Calu3 (cell line): ENCODE measurements at places on chromosomes 1 and 21. TPM values are rescaled to one million over a fixed set of nuclear protein-coding genes. Genes with fewer than 3 reads are reported as not detected.

- DNase-seq: no peak
These were observed 14.6 kb downstream of the CEP350 start for GRCh38 chr1:179968994-179969919.

- DNase-seq: no peak
These were observed 22.8 kb downstream of the PARS2 start for GRCh38 chr1:54741531-54741930.

DNA sequence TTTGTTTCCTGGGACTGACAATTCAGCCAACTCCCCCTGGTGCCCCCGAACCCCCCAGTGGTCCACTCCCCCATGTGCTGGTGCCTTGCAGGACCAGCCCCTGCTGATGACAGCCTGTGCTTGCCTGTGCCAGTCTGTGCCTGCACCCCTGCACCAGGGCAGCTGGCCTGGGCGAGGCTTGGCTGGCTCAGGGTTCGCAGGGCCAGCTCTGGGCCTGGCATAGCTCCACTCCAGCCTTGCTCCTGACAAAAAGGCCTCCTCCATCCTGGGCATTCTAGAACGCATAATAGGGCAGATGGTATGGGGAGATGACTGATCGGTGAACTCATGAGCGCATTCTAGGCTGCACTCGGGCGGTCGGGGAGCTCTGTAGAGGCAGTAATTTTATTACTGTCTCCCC lies 5.4 kb downstream of the CNTN2 start:
- no peak for DNase-seq

DNA sequence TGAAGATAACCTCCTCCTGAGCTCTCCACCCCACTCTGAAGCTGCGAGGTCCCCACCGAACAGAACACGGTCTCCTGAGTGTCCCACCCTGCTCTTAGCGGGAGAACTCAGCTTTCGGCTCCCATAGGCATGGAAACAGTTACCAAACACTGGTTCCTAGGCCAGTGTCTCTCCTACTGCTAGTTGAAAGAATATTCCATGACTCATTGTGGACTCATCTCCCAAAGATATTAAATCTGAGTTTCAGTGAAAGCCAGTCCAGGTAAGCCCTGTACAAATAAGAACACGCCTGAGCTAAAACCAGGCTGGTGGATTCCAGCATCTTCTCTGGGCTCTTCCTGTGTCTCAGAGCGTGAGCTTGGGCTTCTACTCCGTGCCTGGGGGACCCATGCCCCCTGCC lies 107.5 kb upstream of the CLDN14 start:
- no peak for DNase-seq

- no peak for DNase-seq
These were observed 1.0 kb downstream of the TMEM201 start for GRCh38 chr1:9589719-9590157.

- no peak for DNase-seq
These were observed 169.9 kb upstream of the CSF3R start for GRCh38 chr1:36652586-36652985.

DNA sequence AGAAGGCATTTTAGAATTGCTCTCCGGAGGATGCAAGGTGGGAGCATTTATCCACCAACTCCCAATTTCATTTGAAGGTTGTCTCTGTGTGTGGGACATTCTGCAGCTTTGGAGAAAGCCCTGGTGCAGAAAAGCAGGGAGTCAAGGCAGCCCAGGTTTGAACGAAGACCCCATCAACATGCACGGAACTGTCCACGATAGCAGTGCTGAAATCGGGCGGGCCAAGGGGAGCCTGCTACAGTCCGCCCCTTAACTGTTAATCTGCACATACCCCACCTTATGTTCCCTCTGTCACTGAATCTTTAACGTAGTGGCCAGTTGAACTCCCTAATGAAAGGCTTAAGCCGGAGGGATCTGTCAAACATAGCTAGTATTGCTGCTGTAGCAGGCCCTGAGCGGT lies 68.8 kb upstream of the C1orf174 start:
- no peak for DNase-seq

GRCh38 chr21:42614396-42614795 lies 39.0 kb upstream of the PDE9A start:
- DNase-seq: no peak

- no peak for DNase-seq
These were observed 36.0 kb downstream of the C1orf94 start for GRCh38 chr1:34212673-34213072.

GRCh38 chr1:20334103-20334502 lies 43.4 kb downstream of the VWA5B1 start:
- DNase-seq: no peak

GRCh38 chr1:178502856-178503255 lies 6.1 kb upstream of the CLEC20A start:
- no peak for DNase-seq

DNA sequence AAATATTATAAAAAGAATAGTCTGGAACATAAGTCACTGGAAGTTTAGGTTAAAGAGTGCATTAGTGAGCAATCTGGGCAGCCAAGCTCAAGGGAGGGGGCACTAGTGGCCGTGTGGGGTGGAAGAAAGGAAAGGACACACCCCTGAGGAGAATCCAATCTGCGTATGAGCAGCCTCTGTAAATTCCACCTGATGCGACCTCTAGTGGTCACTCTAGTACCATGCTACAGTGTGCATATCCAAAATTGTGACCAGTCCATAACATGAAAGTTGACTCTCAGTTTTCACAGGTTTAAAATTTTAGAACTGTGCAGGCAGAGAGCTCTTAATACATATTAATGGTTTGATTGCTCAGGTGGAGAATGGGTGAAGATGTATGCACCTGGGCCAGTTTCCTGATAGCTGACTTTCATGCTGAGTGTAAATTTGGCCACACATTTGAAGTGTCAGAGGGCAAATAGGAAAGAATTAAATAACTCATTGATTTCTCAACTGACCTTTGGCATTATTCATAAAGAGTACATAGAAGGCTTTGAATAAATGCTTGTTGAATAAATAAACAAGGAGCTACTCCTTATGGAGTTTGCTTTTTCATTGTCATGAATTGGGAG lies 105.9 kb upstream of the C21orf91 start:
- peak; percentile 52 for DNase-seq

DNA sequence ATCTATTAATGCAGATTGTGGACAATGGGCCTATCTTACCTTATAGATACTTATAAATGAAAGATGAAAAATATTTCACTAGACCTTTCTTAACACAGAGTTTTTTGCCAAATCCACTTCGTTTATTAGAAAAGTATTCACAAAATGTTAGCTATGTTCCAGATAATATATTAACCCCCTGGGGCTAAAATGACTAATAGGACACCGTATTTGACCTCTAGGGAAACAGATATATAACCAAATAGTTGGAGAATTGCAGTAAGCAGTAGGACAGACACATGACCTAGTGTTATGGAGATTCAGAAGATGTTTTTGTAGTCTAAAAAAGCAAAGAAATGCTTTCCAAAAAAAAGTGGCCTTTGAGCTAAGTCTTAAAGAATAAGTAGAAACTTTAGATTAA lies 106.9 kb downstream of the SEC16B start:
- no peak for DNase-seq

- no peak for DNase-seq
These were observed 30.7 kb upstream of the CD34 start for GRCh38 chr1:207941665-207942064.

- DNase-seq: no peak
These were observed 53.3 kb upstream of the HOOK1 start for GRCh38 chr1:59761443-59761842.

- DNase-seq: no peak
These were observed 22.0 kb downstream of the CCN1 start for GRCh38 chr1:85602571-85602970.

DNA sequence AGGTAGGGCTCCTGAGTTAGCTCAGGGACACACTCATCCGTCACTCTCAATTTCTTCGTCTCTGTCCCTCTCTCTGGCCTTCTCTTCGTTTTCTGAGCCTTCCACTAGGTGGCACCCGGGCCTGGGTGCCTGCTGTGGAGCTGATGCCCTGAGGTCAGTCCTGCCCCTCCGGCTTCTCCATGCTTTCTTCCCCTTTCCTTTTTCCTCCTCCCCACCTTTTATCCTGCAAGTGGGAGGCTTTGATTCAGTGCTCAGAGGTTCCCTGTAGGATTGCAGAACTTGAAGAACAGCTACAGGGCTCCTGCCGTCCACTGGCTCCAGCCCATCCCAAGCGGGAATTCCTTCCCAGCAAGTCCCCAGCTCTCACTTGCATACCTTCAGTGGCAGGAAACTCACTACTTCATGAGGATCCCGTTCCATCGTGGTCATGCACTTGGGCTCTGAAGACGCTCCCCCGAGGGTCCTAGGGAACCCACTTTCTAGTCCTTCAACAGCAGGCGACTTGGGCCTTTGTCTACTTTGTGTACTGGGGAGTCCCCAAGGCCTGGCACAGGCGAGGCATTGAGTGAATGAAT lies 45.6 kb downstream of the SRRM1 start:
- peak; percentile 71 for DNase-seq

DNA sequence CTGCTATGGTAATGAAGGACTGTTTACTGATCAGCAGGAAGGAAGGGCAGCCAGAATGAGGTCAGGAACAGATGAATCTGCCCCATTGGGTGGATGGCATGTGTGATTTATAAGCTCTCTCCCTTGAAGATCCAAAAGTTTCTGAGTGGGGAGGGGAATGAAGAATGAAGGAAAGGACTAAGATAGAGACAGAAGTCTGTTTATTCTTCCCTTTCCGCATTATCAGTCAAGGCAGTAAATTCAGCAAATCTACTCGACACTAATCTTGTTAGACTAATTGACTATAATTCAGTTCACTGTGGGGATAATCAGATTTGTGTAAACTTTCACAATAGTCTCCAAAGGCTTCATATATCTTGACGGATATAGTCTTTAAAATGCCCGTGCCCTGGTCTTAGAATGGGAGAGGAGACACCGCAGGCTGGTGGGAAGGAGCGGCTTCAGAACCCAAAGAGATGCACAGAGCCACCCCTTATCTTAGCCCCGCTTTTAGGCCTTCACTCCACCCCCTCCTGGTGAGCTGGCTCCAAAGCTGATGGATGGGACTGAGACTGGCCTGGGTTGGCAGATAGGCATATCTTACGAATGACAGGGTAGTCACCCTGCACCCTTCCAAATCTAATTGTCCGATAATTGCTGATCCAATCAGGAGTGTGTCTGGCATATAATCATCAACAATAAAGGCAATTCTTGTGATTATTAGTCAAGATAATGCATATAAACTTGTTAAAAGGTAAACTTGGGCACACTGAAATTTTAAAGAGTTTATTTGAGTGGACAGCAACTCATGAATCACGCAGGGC lies 76.0 kb upstream of the PPM1J start:
- DNase-seq: no peak

SGIP1 gene
- total RNA-seq: not detected in 2 replicates

TPR gene
- 149 and 157 TPM in 2 replicates for total RNA-seq

ADGRL4 gene
- not detected in 2 replicates for total RNA-seq

LENEP gene
- total RNA-seq: 1.1 and 1.5 TPM in 2 replicates

WDR64 gene
- total RNA-seq: not detected in 2 replicates

TEDDM1 gene
- not detected in 2 replicates for total RNA-seq

KIF2C gene
- 54.9 and 67.6 TPM in 2 replicates for total RNA-seq

RAB3B gene
- total RNA-seq: 0.31 and 0.49 TPM in 2 replicates

OR2T35 gene
- not detected in 2 replicates for total RNA-seq
